Thyroid gland (tissue), 4 donors: ENCODE measurements at places on chromosomes 1 and 21.
A peak's percentile ranks its signal among the peaks of the same experiment; 100 is the strongest.

- no peak for DNase-seq
These were observed 40.3 kb upstream of the CASZ1 start for GRCh38 chr1:10836726-10837125.

DNA sequence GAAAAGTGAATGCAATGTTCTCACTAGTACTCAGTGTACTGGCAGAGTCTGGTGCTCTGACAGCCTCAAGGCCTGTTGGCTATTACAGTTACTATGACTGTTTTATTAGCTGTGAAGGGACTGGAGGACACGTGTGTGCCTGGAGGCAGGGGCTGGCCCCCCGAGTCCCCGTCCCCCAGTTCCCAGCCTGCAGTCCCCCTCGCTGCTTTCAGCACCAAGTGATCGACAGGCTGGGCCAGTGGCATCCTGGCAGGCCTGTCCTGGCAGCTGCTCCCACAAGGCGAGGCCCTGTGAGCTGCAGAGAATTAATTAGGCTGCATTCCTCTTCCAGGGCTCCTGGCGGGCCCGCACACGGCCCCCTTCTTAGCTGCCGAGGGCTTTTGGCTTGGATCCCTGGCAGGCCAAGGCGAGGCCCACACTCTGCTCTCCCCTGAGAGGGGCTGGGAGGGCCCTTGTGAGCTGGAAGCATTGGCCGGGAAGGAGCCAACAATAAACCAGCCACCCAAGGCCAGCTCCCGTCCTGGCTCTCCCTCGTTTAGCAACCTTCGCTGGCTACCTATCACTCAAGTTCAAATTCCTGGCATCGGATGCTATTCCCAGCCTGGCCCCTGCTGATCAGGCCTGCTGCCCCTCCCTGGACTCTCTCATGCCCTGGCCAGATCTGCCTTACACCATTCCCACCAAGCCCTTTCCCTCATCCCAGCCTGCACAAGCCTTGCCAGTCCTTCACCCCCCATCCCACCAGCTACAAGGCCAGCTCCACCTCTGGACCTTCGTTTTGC, 9.8 kb downstream of the EDN2 start:
- peak; percentile 92 for DNase-seq

- DNase-seq: peak; percentile 8
These were observed 103.2 kb upstream of the KRTAP19-8 start for GRCh38 chr21:31141389-31142000.

DNA sequence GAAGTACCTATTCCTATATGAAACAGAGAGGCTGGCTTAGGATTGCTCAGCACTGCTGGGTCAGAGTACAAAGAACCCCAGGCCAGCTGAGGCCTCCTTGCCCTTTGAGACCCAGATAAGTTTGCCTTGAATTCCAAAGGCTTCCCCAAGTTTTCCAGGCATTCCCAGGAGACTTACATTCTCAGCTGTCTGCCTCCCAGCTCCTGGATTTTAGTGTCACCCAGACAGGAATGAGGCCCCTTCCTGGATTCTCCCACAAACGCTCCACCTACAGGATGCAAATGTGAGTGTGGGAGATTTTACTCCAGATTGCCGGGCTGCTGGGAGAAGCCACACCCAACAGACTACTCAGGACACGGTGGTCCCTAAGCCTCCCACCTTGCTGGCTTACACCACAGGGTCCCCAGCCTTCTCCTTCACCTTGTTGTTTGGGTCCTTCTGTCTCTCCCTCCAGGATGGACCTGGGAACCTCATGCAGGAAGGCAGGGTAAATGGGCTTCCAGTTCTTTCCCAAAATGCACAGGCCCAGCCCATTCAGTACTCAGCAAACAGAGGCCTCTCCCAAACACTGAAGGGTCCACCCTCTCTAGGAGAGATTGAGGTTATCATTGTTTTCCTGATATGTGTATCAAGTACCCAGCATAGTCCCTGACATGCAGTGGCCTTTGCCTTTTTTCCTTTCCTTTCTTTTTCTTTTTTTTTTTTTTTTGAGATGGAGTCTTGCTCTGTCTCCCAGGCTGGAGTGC, 10.6 kb downstream of the RHBG start:
- DNase-seq: no peak

GRCh38 chr1:211619033-211619996, 40.4 kb upstream of the SLC30A1 start:
- DNase-seq: no peak

- peak; percentile 65 for DNase-seq
These were observed 453.2 kb upstream of the VAMP3 start for GRCh38 chr1:7317888-7318287.

DNA sequence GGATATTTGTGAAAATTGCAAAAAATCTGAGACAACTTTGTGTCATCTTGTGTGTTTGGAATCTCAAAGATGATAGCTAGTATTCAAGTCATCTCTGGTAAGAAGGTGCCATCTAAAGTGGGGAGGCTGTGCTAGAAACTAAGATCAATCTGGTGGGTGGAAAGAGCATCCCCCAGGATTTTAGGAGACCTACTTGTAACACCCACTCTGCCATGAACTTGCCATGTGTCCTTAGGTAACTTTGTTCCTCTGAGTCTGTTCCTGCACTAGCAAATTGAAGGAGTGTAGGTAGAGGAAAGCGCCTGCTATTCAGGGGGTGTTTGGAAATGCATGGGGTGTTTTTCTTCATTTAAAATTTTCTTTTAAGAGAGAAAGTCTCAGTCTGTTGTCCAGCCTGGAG, 24.4 kb downstream of the LGR6 start:
- DNase-seq: no peak

GRCh38 chr1:88773540-88774150, 89.6 kb downstream of the PKN2 start:
- DNase-seq: no peak

- DNase-seq: no peak
These were observed 131.3 kb downstream of the RGS7 start for GRCh38 chr1:241225741-241226140.

DNA sequence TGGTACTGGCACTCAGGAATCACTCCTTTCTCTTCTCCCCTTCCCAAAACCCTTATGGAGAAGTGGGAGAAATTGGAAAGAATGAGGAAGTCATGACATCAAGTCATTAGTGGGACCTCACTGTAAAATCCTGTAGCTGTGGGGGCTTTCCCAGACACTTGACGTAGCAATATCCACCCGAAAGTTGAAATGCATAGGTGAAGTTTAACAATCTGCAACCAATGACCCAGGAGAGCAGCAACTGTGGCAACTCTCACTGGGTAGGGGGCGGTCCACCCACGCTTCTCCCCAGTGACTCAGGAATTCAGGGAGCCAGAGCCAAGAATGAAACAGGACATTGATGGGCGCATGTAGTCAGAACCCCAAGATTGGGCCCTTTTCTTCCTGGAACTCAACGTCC, 27.0 kb downstream of the ABCA4 start:
- DNase-seq: peak; percentile 47

- DNase-seq: no peak
These were observed 349.1 kb upstream of the BEND5 start for GRCh38 chr1:49125746-49126145.
